CD4-positive, alpha-beta T cell treated with Interleukin-6 for 4 hours (primary cell): ENCODE measurements at places on chromosomes 6 and 20.

GRCh38 chr20:21102603-21103311 lies 3.4 kb downstream of the LINC00237 start:
- peak; percentile 48 for DNase-seq

DNA sequence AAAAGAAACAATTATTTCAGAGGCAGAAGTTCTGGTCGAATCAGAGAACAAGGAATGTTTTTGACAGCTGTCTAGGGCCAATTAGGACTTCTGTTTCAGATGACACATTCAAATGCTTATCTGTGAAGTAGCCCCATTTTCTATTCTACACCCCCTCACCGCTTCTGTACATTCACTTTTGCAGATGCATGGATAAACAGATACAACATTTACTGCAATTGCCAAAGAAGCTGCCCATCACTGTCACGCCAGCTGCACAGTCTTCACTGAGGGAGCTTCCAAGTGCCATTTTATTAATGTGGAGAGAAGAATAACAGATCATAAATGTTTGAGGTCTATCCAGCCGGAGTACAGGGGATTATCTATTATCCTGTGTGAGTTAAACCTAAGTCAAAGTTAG lies 426.8 kb upstream of the ARID1B start:
- no peak for DNase-seq

DNA sequence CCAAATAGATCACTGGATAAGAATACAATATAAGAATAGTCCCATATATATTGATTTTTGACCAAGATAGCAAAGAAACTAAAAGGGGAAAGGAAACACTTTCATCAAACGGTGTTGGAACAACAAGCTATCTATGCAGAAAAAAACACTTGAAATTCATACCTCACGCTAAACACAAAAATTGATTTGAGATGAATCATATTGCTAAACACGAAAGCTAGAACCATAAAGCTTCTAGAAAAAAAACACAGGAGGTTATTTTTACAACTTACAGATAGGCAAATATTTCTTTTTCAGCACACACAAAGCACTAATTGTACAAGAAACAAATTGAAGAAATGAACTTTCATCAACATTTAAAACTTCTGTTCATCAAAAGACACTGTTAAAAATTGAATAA lies 36.7 kb upstream of the TMEM14A start:
- no peak for DNase-seq

DNA sequence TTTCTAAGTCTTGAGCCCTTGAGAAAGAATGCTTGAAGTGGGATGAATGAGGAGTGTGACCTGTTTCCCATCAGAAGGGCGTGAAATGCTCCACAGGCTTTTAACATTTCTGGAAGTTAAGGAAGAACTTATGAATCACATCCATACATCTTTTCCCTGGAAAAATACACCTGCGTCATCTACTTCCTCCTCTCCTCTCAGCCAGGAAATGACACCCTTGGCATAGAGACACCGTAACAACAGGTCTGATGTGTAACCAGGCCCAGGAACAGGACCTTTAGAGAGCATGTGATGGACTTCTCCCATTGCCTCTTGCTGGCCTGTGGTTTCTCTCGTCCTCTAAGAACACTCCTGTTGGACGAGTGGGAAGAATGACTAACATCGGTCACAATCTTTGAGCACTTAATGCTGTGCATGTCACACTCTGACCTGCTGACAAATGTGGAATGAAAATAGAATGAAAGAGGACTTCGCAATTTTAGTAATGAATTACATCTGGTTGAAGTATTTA lies 28.5 kb upstream of the CITED2 start:
- DNase-seq, result no peak

DNA sequence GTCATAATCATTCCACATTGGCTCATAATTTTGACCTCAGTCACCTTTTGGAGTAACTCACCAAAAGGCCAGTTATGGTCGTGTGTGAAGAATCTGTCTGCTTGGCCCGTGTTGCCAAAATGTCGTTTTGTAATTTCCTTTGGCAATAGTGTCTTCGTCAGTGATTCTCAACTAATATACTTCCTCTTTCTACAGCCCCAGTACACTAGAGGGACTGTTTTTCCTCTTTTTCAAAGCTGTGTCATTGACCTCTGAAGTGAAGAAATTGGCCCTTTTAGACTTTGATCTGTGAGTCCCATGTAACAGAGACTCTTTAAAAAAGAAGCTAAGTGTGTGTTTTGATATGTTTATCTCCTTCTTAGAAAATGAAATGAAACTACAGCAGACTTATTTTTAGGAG lies 5.2 kb downstream of the FOXO3 start:
- DNase-seq, result no peak

- DNase-seq, result no peak
Measured at GRCh38 chr6:107215334-107215733, 100.0 kb upstream of the BEND3 start.

DNA sequence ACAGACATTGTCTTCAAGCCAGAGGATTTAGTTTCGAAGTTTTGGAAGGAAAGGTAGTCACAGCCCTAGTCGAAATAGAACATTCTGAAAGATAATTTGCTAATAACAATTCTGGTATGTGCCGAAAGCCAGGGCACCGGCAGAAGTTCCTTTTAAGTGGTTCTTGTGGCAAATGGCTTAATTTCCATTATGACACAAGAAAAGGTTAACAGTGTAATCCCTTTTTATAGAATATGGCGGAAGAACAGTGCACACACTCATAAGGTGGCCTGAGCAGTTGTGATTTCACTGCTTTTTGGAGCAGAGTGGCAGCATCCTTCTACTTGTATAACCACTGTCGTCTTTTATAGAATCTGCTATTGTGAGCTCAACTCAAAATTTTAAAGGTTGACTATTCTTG lies 152.4 kb downstream of the SASH1 start:
- no peak for DNase-seq
